Activated T-helper 1 cell treated with anti-CD3 and anti-CD28 coated beads, Interleukin-12 subunit alpha, Interleukin-12 subunit beta, Interleukin-2, Interleukin-4 antibody, amounts not matched to agents 30 ng/mL and 10 ng/mL and 1 ng/mL, durations not matched to agents 14 hours and 24 hours and 36 hours (primary cell): ENCODE measurements at places on chromosomes 5 and 9.

DNA sequence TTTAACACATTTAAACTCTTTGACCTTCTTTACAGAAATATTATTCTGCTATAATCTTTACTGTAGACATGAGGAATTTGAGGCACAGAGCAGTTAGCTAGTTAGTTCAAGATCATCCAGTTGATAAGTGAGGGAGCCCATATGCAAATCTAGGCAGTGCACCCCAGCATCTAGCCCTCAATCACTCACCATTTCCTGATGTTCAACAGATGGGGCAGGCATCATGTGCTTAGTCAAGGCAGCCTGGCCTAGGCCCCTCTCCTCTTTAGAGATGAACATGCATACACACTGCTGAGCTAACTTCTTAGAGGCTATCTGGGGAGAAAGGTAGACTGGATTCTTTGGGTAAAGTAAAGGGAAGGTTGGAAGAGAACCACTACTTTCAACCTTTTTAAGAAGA is 206.8 kb upstream of the SLC24A2 start:
- DNase-seq: no peak

GRCh38 chr5:87022415-87022814 is 245.3 kb upstream of the RASA1 start:
- DNase-seq: no peak

- DNase-seq: no peak
These were observed 59.4 kb downstream of the EHMT1 start for GRCh38 chr9:137678202-137678601.

- DNase-seq: no peak
These were observed 34.2 kb downstream of the CDK7 start for GRCh38 chr5:69268899-69269298.

DNA sequence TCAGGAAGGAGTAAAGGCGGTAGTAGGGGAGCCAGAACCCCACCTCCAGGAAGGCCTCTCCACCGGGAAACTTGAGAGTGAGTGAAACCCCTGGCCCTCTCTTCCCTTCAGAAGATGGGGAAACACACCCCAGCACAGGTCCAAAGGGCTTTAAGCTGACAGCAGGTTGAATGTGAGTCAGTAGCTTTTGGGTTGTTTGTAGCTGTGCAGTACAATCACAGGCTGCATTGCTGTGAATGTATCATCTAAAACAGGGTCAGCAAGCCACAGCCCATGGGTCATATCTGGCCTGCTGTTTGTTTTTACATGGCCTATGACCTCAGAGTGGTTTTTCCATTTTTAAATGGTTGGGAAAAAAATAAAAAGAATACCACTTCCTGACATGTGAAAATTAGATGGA is 10.0 kb downstream of the OTULINL start:
- DNase-seq: no peak

- DNase-seq: no peak
These were observed 28.4 kb downstream of the VCP start for GRCh38 chr9:35044071-35044470.

DNA sequence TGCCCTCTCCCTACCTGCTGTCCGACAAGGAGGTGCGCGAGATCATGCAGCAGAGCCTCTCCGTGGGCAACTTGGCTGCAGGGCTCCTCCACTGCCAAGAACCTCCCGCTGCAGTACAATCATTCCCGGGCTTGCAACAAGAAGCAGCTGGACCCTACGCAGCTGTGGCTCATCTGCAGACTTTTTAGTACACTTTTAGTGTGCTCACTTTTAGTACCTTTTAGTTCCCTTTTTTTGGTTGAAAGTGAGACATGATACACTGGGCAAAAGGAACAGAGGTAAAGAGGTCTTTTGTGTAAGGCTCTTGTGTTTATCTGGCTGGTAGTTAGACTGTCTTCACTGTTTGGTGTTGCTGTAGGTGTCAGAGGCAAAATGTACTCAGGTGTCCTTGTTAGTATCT is 58.1 kb upstream of the SPTLC1 start:
- DNase-seq: no peak

DNA sequence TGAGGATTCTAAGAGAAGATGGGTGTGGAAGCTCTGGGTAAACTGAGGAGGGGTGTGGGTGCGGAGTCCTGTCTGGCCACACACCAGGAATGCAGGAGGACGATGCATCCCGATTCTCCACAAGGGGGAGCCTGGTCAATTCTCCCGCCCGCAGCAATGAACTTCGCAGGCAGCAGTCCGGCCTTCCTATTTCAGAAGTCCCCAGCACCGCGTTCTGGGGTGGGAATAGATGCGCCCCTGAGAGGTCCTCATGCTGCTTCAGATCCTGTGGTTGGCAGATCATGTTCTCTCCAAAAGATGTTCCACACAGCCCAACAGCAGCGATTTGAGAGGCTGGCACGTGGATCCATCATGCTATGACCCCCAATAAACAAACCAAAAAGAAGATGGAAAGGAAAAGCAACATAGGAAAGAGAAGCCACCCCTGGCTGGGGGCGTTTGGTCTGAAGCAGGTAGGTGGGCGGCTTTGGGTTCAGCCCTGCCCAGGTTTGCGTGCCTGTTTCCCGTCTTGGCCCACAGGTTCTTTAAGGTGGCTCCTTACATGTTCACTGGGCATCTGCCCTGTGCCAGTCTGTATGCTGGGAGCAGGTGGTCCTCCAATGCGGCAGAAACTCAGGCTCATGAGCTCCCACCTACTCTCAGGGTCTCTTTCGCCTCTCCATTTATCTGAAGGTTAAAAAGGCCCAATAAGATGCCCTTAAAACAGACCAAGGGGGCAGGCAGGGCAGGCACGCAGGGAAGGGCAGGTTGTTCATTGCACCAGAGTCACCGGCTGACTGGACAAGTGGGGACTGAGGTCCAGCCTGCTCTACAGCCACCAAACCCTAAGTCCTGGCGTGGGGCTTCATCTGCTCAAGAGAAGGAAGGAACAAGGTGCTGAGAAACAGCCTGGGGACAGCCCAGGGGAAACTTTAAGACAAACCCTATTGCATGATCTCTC is 171.6 kb downstream of the PAX5 start:
- no peak for DNase-seq

DNA sequence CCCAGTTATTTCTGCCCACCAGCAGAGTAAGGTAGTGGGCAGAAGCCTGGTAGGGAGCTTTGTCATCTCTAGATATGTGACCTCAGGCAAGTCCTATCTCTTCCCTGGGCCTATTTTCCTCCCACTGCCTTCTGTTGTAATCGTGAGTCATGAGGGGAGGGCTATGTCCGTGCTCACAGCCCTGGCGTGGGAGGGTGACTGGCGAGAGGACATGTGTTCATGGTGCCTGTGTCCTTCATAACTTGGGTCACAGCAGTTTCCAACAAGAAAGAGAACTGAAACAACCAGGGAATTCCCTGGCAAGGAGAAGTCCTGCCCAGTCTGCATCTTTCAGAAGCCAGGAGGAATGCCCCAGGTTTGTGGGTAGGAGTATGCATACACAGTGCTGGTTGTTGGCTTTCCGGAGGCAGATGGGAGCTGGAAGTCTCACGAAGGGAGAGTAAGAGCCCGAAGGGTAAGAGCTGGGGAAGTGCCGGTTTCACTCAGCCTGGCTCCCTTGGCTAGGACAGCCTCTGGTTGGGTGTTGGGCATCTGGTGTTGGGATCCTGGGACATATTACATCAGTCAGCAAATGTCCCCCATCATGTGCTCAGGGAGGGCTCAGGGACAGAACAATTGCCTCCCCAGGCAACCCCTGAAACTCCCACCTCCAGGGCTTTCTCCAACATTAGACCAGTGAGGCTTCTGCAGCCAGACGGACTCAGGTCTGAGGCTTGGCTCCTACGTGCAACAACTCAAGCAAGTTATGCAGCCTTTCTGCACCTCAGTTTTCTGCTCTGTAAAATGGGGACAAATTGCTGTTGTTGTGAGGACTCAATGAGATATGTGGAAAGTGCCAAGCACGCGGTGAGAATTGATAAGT is 4.3 kb upstream of the TIFAB start:
- DNase-seq: no peak

DNA sequence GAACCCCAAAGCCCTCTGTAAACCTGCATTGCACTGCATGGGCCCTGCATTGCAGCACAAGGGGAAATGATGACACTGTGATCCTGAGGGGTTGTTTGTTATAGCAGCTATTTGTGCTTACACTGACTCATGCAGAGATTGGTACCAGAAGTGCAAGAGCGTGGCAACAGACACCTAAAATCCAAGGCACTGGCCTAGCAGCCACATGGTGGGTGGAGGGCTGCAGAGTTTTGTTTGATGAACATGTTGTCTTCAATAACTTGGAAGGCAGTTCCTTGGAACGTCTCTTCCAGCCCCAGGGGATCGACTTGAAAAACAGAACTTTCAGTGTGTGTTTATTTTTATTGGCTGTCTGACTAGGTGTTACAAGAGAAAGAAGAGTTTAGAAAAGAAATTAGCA is 14.5 kb downstream of the FCN2 start:
- DNase-seq: no peak

DNA sequence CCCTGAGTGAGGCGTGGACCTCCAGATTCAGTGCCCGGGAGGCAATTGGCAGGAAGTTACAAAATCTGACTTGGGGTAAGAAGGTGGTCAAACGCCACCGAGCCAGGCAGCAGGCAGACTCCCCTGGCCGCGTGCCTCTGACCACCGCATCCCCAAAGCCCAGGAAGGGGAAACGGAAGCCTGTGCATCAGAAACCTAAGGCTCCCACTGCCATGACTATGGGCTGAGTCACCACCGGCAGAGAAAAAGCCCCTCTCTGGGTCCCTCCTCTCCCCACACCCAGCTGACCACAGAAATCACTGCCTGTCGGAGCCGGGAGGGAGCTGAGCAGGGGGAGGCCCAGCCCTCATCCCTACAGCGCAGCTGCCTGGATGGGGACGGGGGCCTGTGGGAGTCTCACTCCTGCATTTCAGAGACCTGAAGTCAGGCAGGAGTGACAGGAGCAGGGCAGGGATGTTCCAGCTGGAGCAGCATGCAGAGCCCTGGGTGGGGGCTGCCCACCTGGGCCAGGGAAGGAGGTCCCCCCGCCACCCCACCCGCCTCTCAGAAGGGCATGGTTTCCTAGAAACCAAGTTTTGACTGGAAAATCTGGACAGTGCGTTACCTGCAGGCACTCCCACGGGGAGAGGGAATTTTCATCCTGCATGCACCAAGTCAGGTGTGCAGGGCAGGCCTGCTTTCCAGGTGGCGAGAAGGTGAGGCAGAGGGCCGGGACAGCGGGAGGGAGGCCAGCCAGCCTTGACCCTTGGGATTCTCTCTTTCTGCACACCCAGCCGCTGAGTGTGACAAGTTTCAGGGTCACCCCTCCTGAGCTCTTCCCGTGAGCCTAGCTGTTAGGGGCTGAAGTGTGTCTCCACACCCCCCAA is 68.2 kb downstream of the LRSAM1 start:
- peak; percentile 16 for DNase-seq

DNA sequence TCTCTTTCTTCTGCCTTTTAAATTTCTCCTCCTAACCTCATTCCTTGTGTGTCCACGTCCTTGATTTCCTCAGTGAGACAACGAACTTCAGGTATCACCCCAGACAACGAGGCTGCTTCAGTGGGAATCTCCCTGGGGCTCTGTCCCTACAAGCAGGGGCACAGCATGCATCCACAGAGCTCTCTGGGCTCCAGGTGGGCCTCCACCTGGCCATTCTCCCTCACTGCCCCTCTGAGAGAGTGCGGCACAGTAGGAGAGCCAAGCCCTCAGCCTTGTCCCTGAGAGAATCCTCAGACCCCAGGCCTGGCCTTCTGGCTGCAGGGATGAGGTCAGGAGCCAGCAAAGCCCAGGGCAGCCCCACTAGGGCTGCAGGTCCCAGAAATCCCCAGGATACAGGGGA is 105.3 kb downstream of the LHFPL2 start:
- no peak for DNase-seq

GRCh38 chr5:78500871-78501270 is 140.5 kb downstream of the SCAMP1 start:
- DNase-seq: no peak

GRCh38 chr9:132750668-132751067 is 80.4 kb downstream of the GTF3C4 start:
- no peak for DNase-seq

DNA sequence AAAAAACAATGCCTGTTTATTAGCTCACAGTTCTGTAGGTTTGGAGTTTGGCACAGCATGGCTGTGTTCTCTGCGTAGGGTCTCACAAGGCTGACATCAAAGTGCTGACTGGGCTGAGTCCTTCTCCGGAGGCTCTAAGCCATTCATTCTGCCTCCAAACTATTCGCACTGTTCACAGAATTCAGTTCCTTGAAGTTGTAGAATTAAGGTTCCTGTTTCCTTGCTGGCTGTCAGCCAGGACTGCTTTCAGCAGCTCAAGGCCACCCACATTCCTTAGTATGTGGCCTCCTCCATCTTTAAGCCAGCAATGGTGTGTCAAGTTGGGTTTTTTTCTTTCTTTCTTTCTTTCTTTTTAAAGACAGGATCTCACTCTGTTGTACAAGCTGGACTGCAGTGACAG is 161.9 kb downstream of the CDH6 start:
- DNase-seq: no peak

DNA sequence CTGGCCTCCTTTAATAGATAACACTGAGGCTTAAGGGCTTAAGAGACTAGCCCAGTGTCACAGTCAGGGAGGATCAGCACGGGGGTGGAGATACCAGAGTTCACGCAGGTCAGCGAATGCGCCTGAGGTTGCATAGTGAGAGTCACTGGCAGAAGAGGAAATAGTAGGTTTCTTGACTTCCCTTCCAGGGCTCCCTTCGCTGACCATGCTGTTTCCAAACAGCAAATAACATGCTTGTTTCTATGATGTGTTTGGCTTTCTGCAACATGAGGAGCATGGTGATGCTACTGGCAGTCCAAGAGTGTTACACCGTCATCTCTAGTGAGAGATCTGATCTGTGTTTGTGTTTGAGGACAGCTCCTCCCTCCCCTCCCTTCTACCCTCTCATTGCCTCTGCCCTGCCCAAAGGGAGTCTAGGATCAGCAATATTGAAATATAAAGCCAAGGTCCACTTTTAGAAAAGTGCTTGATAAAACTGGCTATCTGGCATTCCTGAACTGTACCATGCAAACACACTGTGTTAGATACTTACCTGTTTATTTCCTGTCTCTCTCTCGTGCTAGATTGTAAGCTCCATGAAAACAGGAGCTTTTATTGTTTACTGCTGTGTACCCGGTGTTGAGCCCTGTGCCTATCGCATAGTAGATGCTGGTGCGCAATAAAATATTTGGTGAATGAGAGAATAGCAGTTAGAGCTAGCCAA is 12.3 kb downstream of the TLE4 start:
- no peak for DNase-seq

DNA sequence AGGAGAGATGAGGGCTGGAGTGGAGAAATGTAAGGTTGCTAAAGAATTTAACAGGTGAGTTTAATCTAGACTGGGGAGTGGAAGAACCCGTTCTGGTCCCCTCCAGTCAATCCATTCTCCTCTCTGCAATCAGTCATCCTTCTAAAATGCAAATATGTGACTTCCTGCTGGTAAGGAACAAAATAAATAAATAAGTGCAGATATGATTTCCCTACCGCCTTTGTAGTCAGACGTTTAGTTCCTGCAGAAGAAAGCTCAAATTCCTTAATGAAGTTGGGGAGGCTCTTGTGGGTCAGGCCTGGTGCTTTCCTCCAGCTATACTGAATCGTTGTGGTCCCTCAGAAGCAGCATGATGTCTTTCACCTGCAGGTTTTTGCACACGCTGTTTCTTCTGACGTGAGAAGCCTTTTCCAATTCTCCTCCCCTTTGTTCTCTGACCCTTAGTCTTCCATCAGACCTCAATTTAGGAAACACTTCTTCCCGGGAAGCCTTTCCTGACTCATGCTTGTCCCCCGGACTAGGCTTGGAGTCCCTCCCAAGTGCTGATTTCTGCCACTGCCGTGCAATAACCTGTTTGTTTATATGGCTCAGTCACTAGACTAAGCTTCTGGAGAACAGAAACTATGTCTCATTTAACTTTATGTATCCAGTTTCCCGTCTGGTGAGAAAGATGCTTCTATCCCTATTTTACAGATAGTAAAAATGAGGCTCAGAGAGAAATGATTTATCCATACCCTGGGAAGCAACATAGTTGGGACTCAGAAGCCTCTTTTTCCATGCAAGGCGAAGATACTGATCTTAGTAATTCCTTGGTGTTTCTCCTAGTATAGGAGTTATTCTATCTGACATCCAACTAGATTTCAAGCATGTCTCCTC is 1.3 kb downstream of the ATP6V1G1 start:
- DNase-seq: no peak
